ENCODE measurements at places on chromosomes 5 and 9.

DNA sequence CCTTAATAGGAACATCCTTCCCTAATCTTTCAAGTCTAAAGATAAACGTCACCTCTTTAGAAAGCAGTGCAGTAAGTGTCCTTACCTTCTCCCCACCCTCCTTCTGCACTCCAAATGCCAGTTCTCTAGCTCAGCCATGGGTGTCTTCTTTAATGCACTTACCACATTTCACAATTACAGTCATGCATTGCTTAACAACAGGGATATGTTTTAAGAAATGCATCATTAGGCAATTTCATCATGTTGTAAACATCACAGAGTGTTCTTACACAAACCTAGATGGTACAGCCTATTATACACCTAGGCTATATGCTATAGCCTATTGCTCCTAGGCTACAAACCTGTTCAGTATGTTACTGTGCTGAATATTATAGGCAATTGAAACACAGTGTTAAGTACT is 91.2 kb downstream of the RFX3 start:
- no peak for DNase-seq

GRCh38 chr9:24801344-24801743 is 255.6 kb upstream of the IZUMO3 start:
- DNase-seq = no peak

- DNase-seq = no peak
Observed at GRCh38 chr5:30736669-30737068, 456.8 kb upstream of the CDH6 start.

DNA sequence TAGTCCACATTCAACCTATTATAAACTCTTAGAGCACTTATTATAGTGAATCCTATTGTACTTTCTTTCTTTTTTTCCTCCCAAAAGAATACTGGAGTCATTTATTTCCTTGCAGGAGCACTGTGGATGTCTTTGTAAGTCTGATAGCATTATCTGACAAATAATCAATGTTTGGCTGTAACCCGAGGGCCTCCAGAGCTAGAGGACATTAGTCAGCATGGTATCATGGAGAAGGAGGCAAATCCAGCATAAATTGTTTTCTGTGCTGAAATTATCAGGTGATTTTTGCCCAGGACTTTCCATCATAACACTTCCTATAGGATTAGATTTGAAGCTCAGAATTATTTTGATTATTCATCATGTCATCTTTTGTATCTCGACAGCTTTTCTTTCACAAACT is 551.0 kb downstream of the ZNF608 start:
- DNase-seq = no peak

DNA sequence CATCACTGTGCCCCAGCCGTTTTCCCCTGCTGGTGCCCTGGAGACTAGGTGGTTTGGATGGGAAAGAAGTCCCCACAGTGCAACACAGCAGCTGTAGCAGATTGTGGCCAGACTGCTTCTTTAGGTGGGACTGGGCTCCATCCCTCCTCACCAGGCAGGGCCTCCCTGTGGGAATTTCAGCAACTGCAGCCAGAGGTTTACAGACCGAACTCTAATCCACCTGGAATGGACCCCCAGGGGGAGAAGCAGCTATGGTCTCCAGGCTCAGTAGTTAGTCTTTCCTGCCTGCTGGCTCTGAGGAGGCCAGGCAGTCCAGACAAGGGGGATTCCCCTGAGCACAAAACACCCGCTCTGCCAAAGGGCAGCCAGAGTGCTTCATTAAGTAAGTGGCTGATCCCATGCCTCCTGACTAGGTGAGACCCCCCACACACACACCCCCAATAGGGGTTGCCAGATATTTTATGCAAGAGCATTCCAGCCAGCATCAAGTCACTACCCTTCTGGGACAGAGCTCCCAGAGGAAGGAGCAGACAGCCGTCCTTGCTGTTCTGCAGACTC is 188.9 kb downstream of the SGCD start:
- no peak for DNase-seq

DNA sequence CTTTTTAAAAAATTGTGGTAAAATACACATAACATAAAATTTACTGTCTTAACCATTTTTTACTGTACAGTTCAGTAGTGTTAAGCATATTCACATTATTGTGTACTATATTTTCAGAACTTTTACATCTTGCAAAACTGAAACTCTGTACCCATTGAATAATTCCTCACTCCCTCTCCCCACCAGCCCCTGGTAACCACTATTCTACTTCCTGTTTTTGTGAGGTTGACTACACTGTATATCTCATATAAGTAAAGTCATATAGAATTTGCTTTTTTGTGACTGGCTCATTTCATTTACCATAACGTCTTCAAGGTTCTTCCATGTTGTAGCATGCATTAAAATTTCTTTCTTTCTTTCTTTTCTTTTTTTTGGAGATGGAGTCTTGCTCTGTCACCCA is 87.0 kb downstream of the LNPEP start:
- no peak for DNase-seq

DNA sequence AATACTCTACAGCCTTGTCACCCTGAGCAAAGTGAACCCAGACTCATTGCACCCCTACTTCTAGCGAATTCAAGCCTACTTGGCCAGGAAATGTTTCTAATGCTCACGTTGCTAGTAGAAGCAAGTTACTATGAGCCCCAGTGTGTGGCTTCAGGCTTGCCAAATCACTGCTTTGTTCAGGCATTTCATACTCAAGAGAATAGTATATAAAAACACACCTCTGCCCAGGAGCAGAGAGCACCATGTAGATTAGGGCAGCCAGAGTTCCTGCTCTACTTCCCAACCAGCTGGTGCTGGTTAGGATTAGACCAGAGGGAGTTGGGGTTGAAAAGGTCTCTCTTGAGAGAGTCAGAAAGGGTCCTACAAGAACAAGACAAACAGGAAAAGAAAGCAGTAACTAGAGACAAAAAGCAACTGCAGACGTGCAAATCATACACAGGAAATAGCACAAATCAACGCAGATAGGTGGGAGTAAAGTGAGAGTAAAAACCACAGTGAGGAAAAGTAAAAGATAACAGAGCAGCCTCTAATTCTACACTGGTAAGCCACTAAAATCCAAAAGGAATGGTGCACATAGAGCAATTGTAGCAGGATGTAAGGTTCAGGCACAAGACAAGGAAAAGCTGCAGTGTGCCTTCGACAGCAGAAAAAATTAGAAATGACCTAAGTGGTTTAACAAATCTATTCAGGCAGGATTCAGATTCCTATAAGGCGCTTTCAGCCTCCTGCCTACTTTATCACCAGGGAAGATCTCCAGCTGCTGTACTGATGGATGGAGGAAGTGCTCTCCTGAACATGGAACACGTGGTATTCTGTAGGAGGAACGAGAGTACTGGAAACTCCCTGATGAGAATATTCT is 49.6 kb upstream of the KIF2A start:
- DNase-seq = no peak

- DNase-seq = no peak
Observed at GRCh38 chr9:108552459-108553040, 303.2 kb downstream of the ACTL7B start.

DNA sequence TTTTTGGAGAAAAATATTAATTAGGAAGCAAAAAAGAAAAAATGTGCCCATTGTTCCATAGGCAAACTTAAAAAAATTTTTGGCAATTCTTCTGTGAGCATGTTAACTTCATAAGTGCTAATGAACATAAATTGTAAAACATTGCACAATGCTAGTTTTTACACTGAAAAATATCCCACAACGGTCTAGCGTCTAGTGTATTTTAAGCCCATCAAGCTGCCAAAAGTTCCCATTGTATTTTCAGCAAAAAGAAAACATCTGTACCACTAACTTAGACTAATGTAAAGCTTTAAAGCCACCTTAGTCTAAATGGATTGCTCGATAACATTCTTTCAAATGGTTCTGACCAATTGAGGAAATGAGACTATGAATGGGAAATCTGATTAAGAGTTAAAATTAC is 2.8 kb downstream of the NR6A1 start:
- DNase-seq = no peak

- no peak for DNase-seq
Observed at GRCh38 chr9:38229504-38230155, 160.6 kb upstream of the SHB start.

- no peak for DNase-seq
Observed at GRCh38 chr9:88571419-88571818, 36.4 kb downstream of the NXNL2 start.

- DNase-seq = no peak
Observed at GRCh38 chr5:168364151-168364661, 72.8 kb downstream of the WWC1 start.

DNA sequence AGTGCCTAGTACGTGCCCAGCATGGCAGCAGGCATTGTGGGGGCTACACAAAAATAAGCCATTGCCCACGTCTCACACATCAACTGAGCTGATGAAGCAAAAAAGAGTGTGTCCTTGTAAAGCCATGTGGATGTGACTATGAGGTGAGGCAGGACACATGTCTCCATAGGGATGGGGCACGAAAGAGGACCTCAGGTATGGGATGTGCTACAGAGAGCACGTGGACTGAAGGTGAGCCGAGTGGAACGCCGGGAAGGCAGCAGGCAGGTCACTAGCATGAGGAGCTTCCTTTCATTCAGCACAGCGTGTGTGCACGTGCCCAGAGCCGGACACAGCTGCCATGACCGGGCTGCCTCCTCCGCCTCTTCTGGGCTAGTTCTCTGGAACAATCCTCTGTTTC is 429.8 kb downstream of the SPOCK1 start:
- DNase-seq = no peak

DNA sequence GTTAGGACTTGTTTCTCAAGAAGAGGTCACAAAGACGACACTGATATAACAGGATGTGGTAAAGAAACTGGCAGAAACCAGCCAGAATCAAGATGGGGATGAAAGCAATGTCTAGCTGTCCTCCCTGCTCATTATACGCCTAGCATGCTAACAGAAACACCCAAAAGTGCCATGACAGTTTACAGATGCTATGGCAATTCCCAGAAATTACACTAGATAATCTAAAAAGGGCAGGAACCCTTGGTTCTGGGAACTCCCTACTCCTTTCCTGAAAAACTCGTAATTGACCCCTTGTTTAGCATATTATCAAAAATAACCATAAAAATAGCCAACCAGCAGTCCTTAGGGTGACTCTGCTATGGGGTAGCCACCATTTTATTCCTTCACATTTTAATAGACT is 10.9 kb upstream of the MRPS30 start:
- no peak for DNase-seq

Measured in stimulated activated CD4-positive, alpha-beta T cell treated with anti-CD3 and anti-CD28 coated beads, Interleukin-1b, Interleukin-23, amount 100 ng/mL, for 24 hours (primary cell).